ENCODE measurements at places on chromosomes 4 and X.

GRCh38 chr4:79043138-79043537, 103.9 kb upstream of the PAQR3 start:
- no peak for DNase-seq

GRCh38 chr4:161254375-161254774, 909.4 kb downstream of the FSTL5 start:
- no peak for DNase-seq

- DNase-seq: no peak
Measured at GRCh38 chrX:119235051-119235511, 1.0 kb upstream of the PGRMC1 start.

- DNase-seq: no peak
Measured at GRCh38 chr4:37388681-37389365, 144.3 kb downstream of the NWD2 start.

GRCh38 chr4:185849664-185850550, 37.9 kb upstream of the SORBS2 start:
- DNase-seq: no peak

DNA sequence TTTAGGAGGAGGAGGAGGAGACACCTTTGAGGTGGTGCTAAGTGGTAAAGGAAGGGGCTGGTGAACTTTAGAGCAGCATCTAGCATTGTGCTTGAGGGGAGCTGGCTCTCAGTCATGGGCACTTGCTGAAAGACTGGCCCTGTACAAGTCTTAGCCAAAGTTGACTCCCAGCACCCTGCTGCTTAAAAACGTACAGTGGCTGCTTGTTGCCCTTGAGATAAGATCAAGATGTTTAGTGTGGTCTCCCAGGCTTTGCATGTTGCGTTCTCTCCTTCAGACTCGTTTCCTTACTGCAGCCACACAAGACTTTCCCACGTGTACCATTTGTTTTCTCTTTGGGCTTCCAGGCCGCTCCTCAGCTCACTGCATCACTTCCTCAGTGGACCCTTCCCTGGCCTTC, 1.8 kb downstream of the MED28 start:
- no peak for DNase-seq

GRCh38 chrX:108209006-108209554, 117.5 kb downstream of the ATG4A start:
- DNase-seq: no peak

GRCh38 chr4:168796362-168797106, 213.5 kb downstream of the CBR4 start:
- DNase-seq: no peak

GRCh38 chr4:85548841-85549240, 73.9 kb downstream of the ARHGAP24 start:
- DNase-seq: no peak
